Sigmoid colon (tissue), 7 donors: ENCODE measurements at places on chromosomes 3 and 15. TPM values are rescaled to one million over a fixed set of nuclear protein-coding genes. Genes with fewer than 3 reads are reported as not detected.

- DNase-seq = no peak
- H3K4me3 ChIP-seq = no peak overlapping the region
- H3K27ac ChIP-seq = no peak overlapping the region
- no peaks in the 10 kb centered on the region for H3K4me1 ChIP-seq
Observed at GRCh38 chr15:65829130-65829764, 37.2 kb upstream of the DENND4A start.

Gene RARRES1
- 6.4 TPM for total RNA-seq

DNA sequence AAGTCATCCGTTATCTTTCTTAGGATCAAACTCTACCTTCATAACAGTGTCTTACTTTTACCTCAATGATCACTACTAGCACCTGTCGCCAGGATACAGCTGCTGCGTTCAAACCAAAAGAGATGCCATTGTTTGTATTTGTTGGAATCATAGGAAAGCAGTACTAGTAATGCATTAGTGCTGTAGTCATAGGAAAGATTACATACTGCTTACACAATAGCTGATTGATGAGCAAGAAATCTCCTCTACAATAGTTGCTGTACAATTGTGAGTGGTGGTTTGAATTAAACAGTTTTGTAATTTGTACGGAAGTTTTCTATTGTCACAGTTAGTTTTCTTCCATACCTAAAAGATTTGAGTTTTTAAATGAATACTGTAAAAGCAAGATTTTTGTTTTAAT is 21.4 kb downstream of the ACAP2 start:
- no peaks in the 10 kb centered on the region for H3K36me3 ChIP-seq
- no peak overlapping the region for H3K27ac ChIP-seq
- no peak overlapping the region for H3K4me3 ChIP-seq
- no peaks in the 10 kb centered on the region for H3K27me3 ChIP-seq
- no peak for DNase-seq
- H3K4me1 ChIP-seq = no peaks in the 10 kb centered on the region

GRCh38 chr3:175484666-175485065 is 625.5 kb downstream of the NAALADL2 start:
- H3K4me1 ChIP-seq = no peaks in the 10 kb centered on the region
- no peaks in the 10 kb centered on the region for H3K27me3 ChIP-seq
- no peak for DNase-seq
- no peak overlapping the region for H3K4me3 ChIP-seq
- no peak overlapping the region for H3K27ac ChIP-seq

- H3K27me3 ChIP-seq = no peaks in the 10 kb centered on the region
- H3K4me1 ChIP-seq = peaks cover 100% of the 10 kb centered on the region
- peak; percentile 93 for DNase-seq
- no peak overlapping the region for H3K4me3 ChIP-seq
- peak overlapping the region; percentile 93 for H3K27ac ChIP-seq
- H3K36me3 ChIP-seq = peaks cover 5% of the 10 kb centered on the region
Observed at GRCh38 chr3:123385001-123385401, 63.9 kb downstream of the ADCY5 start.

Gene MORC1
- not detected for total RNA-seq

Gene RNF123
- 17.1 TPM for total RNA-seq

GRCh38 chr3:5463991-5464390 is 276.5 kb downstream of the EDEM1 start:
- H3K27me3 ChIP-seq = no peaks in the 10 kb centered on the region
- no peak for DNase-seq
- H3K4me3 ChIP-seq = no peak overlapping the region
- H3K27ac ChIP-seq = no peak overlapping the region
- H3K36me3 ChIP-seq = no peaks in the 10 kb centered on the region
- H3K4me1 ChIP-seq = no peaks in the 10 kb centered on the region

Gene CLRN1
- total RNA-seq = not detected

Gene SPINK8
- not detected for total RNA-seq
